ENCODE measurements at places on chromosomes 3 and 15.

- no peak for DNase-seq
Measured at GRCh38 chr3:78604341-78604740, 1163.5 kb downstream of the ROBO1 start.

GRCh38 chr3:153957421-153957820 lies 163.8 kb upstream of the ARHGEF26 start:
- no peak for DNase-seq

GRCh38 chr3:37456270-37456708 lies 281.9 kb upstream of the LRRFIP2 start:
- DNase-seq = no peak

- no peak for DNase-seq
Measured at GRCh38 chr15:75091814-75092213, 68.4 kb downstream of the PPCDC start.

DNA sequence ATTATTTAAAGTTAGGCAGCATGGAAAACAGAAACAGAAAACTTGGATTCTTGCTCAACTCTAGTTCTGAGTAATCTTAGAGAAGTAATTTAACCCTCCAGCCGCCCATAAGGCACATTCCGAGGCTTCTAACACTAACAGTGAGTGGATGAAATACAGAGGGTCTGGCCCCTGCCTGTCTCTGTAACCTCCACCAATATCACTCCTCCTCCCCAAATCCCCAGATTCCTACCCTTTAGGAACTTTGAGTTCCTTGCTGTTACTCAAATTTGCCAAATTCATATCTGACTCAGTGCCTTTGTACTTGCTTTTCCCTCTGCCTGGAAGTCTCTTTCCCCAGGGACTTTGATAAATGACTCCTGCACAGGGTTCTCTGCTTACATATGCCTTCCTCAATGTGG lies 112.5 kb upstream of the TGFBR2 start:
- peak; percentile 4 for DNase-seq

DNA sequence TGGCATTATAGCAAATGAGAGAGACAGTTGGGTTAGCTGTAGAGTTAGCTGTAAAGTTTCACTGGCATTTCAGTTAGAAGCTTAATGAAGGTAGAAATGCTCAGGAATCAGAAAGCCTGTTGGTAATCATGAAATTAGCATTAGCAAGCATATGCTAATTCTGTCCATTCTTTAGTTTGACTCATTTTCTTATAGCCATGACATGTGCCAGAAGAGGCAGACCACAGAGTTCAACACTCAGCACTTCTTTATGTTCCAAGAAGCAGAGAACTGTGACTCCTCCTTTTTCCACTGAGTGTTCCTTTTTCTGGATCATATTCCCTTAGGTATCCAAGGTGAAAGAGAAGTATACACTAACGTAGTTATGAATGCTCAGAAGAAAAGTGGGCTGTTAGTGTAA lies 276.2 kb upstream of the SGO1 start:
- DNase-seq = no peak

GRCh38 chr3:127339928-127340861 lies 52.3 kb upstream of the PRR20G start:
- DNase-seq = no peak
